ENCODE measurements at places on chromosomes 1 and 21.

GRCh38 chr1:153940756-153941155 lies 5.8 kb downstream of the DENND4B start:
- DNase-seq: no peak

GRCh38 chr21:40636026-40636425 lies 210.9 kb downstream of the DSCAM start:
- DNase-seq: no peak

- peak; percentile 11 for DNase-seq
These were observed 25.2 kb downstream of the VAMP4 start for GRCh38 chr1:171716616-171717015.

GRCh38 chr1:62462370-62462769 lies 25.5 kb downstream of the USP1 start:
- no peak for DNase-seq

GRCh38 chr1:17419626-17420328 lies 19.7 kb downstream of the RCC2 start:
- peak; percentile 48 for DNase-seq

- no peak for DNase-seq
These were observed 251.2 kb upstream of the POU3F1 start for GRCh38 chr1:38297842-38298241.

- DNase-seq: peak; percentile 46
These were observed 126.1 kb downstream of the HMCN1 start for GRCh38 chr1:185860311-185860710.

DNA sequence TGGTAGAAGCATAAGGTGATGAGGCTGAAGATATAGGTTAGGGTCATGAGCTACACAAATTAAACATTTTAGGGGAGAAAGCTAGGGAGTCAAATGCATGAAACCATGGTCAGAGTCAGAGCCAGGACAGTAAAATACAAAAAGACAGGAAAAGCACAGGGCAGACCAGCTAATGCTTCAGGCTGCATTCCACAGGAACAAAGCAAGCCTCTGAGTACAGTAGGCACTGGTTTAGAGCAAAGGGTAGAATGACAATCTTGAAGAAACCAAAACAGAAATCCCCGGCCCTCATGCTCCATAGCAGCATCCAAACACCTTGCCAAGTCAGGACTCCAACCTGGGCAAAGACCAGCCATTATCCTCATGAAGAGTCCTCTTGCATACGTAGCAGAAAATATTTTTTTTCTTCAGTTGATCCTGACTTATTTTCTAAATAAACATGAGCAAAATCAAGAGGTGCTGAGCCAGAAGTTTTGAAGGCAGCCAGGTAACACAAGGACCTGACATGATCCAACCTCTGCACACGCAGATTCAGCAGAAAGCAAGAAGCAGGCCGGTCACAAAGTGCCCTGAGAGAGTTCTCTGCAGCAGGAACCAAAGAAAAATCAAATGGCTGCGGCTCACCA lies 273.1 kb downstream of the TTLL7 start:
- DNase-seq: no peak

DNA sequence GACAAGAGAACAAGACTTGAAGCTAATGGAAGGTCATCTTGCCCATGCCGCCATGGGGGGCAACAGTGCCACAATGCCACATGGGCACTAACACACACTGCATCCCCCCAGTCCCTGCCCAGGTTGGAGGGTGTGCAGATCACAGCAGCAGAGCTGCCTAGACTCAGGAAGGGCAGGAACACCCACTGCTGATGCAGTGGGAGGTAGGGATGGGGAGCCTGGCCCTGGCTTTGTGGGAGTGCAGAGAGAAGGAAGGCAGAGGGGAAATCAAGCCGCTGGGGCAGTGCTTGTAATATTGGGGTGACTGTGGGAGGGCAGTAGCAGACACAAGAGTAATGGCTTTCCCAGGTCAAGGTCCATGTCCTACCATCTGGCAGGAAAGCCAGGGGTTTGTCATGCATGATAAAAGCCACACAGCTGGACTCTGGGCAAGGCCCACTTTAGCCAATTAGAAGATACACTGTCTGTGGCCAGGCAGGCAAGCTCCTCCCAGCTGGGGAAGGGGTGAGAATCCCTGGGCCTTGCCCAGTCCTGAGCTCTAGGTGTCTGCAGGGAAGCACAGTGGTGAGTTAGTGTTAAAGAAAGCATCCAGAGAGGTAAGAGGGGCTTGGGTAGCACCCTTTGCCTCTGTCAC lies 25.4 kb upstream of the MEF2D start:
- no peak for DNase-seq

DNA sequence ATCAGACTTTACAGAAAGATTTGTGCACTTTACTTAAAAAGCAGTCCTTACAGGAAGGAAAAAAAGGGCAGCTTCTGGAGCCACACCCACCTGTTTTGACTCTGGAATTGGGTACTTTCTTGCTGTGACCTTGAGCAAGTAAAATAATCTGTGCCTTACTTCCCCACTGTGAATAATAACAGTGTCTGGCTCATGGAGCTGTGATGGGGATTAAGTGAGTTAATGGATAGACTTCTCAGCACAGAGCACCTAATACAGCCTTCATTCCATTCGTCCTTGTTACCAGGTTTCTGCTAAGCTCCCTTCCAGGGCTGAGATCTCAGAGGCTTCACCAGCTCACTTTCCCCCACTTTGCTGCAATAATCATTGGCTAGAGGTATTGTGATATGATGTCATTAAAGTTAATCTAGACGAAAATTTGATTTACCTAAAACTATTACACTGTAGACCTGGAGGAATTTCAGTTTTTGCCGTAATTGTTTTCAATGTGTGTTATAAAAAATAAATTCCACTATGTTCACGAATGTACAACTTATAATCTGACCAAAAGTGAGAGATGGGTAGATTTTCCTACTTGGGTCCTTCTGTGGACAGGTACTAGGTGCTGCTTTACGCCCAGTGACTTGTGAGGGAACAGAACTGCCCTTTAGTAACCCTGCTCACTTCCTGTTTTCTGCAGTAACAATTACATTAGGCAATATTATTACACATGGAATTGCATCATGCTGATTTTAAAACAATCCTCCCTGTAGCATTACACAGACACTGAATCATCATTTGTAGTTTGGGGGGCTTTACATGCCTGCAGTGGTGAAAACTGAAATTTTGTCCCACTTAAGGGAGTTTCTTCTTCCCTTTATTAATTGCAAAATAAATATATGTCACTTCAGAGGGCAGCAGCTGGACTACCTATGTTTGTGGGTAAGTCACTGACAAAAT lies 19.7 kb upstream of the ABCG1 start:
- DNase-seq: peak; percentile 69

- peak; percentile 26 for DNase-seq
These were observed 4.5 kb downstream of the SH3GLB1 start for GRCh38 chr1:86708920-86709319.

GRCh38 chr1:205933671-205934618 lies 9.3 kb downstream of the SLC26A9 start:
- DNase-seq: peak; percentile 80

DNA sequence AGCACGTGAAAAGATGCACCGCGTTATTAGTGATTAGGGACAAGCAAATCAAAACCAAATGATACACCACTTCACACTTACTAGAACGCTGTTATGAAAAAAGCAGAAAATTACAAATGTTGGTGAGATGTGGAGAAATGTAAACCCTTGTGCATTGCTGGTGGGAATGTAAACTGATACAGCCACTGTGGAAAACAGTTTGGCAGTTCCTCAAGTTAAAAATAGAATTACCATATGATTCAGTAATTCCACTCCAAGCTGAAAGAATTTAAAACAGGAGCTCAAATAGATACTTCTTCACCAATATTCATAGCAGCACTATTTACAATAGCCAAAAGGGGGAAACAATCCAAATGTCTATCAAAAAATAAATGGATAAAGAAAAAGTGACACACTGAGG lies 10.3 kb upstream of the EVI5 start:
- no peak for DNase-seq

Measured in EL (cell line).